NCI-H146 (cell line): ENCODE measurements at places on chromosomes 6 and 20.

DNA sequence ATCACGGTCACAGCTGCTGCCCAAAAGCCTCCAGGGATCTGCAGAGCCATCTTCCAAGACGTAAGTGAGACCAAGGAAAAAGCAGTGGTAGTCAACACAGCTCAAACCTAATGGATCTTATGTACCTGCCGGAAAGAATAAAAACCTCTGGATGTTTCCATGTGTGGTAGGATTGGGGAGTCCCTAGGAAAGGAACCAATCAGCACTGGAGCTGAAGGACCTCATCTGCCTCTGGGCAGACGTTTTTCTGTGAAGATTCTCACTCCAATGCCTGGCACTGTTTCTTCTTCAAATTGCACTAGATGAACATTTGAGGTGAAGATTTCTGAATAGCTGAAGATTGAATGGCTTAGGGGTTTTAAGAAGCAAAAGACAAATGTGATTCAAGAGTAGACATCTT, at the start of gene HLA-DQB2:
TSS of gene HLA-DQB2 (minus strand) at position 112 of the 400 bp plus-strand sequence. CDS start at position 50, 62 bp downstream.
- DNase-seq: no peak

DNA sequence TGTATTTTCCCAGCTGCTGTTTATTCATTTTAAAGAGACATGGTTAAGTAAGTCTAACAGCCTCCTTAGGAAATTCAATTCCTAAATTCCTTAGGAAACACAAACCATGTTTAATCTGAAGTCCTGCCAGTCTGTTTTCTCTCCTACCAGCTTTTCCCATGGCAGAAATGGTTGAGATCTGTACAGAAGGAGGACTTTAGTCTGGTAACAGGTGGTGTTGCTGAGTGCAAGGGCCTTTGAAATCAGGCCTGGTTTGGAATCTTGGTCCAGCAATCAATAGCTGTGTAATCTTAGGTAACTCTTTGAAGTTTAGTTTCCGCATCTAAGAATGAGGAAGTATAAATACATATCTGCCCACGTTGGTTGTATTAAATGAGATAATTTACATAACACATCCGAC, 232.5 kb downstream of the LAMA2 start:
- DNase-seq: no peak

DNA sequence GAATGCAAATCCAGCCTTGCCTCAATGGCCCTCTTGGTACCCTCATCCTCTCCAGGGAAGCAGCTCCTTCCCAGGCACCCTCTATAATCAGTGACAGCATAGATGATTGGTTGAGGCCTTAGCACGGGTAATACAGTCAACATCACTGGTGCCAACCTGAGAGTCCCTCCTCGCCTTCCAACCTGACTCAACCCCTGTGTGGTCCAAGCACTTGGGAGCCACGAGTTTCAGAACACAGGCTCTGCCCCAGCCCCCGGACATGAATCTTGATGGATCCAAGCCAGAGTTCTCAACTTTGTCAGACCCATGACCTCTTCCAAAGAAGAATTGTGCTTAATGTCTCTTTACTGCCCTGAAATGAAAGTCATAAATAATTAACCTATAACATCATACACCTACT, 213.9 kb downstream of the PREX1 start:
- DNase-seq: no peak

GRCh38 chr6:40477246-40478126, 109.7 kb downstream of the LRFN2 start:
- DNase-seq: no peak

DNA sequence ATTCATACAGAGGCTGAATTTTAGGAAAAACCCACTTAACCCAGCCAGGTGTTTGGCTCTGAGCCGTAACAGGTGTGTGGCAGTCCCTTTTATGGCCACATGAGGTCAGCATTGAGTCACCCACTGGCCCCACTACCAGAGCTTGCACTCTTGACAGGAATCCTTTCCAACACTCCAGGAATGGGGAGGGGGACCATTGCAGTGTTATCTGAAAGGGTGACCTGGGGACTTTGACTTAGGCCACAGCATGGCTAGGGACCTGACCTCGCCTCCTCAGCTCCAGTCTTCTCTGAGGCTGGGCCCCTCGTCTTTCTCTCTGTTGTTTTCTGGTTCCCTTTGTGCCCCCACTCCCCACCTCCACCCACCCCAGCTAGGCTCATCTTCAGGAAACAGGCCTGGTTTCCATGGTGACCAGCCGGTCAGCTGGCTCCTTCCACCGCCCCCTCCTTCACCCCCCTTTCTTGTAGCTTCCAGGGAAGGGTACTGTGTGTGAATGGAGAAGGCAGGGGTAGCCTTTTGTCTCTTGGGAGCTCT, 2.1 kb upstream of the TMEM151B start:
- DNase-seq: peak; percentile 81

- DNase-seq: no peak
These were observed 198.7 kb upstream of the ASCC3 start for GRCh38 chr6:101079696-101080270.

- DNase-seq: no peak
These were observed 62.1 kb downstream of the OLIG3 start for GRCh38 chr6:137432054-137432611.

GRCh38 chr20:41086402-41087324, 50.7 kb upstream of the PLCG1 start:
- peak; percentile 87 for DNase-seq

DNA sequence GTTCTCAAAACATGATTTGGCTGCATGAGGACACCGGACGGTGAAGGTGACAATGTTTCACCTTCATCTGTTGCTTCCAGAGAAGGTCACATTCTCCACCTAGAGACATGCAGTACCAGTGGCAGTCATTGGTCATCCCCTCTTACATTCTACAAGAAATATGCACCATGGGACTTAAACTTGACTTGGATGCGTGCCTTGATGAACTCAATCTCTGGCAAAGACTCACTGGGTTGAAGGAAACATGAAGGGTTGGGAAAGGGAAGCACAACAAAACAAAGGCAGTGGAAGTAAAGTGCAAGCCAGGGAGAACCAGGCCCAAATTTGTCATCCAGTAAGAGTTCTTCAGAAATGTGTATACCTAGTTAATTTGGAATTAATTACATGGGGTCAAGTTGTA, 39.4 kb upstream of the ARMH2 start:
- DNase-seq: no peak

GRCh38 chr6:106829451-106829850, 145.1 kb downstream of the CD24 start:
- no peak for DNase-seq

- DNase-seq: no peak
These were observed 478.7 kb downstream of the HTR1B start for GRCh38 chr6:76984572-76984971.

GRCh38 chr6:152240436-152240835, 396.7 kb downstream of the SYNE1 start:
- no peak for DNase-seq

DNA sequence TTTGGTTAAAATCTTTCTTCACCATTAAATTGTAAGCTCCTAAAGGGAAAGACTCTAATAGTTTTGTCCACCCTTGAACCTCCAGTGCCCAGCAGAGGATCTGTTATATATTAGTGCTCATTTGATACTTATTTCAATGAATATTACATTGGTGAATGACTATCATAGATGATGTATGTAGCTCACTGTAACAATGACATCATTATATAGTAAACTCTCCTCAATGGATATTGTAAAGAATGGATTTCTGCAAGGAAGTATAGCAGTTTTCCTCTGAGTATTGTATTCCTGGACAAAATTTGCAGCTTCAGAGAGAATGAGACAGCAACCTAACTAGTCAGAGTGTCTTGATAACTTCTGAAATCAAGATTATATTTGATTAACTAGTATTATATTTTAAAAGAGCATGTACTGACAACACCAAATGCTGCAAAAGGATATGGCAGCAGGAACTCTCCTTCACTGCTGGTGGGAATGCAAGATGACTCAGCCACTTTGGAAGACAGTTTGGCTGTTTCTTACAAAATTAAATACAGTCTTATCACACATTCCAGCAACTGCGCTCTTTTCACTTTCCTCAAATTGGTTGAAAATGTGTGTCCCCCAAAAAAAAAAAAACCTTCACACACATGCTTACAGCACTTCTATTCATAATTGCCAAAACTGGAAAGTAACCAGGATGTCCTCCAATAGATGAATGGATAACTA, 189.8 kb upstream of the OPRM1 start:
- no peak for DNase-seq

DNA sequence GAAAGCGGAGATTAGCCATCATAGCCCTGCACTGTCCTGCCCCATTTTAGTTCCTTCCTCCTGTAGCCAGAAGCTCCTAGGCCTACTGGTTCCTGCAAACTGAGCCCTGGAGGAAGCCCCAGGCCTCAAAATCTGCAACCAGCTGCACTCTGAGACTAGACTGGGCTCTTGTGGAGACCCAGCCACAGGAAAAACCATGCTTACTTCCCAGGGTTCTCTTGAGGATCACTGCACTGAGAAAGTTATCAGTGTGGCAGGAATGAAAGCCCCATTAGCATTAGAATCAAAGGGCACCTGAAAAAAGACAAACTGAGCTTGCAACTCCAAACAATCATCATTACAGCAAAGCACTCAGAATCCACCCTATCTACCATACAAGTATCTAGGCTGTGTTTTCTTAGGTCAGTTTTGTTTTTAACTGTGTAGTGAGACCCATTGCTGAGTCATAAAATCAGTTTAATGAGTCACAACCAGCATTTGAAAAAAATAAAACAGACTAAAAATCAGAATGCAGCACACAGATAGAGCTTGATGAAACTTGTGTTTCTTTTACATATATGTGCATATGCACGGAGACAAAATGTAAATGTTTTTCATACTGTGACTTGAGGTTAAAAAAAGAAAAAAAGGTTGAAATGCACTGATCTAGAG, 91.0 kb downstream of the UNC5CL start:
- no peak for DNase-seq

DNA sequence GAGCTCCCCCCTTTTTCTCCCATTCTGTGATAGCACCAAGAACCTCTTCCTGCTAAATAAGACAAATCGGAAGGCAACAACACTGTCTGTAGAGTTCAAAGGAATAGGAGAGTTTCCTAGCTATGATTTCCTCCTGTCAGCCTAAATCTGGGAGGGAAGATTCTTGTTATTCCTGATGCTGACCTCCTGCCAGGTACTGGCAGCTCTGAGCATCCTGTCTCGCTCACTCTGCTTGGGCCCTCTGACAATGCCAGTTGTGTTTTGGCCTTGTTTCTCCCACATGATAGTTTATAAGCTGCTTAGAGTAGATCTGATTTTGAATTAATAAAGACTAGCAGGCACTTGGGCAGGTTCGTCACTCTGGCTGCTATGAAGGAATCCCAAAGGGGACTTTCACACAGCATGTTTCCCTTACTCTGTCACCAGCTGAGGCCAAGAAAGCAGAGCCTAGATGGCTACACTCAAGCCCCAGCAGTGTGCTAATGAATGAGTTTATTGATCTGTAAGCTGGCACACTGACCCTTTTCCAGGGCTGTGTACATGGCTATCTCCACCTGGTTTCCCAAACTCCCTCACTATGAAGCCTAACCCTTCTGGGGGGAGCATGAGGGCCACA, 52.3 kb downstream of the UQCC1 start:
- peak; percentile 48 for DNase-seq

DNA sequence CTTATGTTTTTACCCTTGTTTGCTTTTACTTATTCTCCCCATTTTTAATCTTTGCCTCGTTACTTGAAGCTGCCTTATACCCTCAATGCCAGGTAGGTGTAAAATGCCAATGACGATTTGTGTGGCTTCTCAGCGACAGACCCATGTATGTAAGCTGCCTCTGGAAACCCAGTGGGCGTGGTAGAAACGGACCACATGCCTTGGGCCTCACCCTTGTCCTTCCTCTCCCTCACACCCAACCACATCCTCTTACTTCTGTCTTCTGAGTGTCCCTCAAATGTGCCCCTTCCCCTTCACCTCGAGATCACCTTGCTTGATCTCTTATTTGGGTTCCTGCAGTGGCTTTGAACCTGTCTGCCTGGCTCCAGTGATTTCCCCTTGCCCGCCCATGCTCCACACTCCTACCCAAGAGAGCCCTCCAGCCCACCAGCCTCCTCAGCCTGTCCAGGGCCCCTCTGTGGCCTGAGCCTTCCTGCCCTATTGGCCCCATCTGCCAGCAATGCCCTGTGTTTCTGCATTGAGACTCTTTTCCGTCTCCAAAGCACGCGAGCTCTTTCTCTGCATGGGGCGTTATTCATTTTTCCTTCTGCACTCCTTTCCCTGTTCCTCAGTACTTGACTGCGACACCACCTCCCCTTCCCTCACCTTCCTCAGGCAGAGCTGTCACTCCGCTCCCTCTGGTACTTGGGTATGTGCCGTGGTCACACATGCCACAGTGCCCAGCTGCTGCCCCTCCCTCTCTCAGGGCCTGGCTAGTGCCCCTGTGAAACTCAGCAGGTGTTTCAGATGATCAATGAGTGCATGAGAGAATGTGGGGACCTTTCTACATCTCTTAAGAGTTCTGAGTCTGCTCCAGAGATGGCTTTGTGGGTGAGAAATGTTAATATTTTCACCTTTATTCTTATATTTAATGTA, 115.4 kb downstream of the SLX4IP start:
- no peak for DNase-seq

DNA sequence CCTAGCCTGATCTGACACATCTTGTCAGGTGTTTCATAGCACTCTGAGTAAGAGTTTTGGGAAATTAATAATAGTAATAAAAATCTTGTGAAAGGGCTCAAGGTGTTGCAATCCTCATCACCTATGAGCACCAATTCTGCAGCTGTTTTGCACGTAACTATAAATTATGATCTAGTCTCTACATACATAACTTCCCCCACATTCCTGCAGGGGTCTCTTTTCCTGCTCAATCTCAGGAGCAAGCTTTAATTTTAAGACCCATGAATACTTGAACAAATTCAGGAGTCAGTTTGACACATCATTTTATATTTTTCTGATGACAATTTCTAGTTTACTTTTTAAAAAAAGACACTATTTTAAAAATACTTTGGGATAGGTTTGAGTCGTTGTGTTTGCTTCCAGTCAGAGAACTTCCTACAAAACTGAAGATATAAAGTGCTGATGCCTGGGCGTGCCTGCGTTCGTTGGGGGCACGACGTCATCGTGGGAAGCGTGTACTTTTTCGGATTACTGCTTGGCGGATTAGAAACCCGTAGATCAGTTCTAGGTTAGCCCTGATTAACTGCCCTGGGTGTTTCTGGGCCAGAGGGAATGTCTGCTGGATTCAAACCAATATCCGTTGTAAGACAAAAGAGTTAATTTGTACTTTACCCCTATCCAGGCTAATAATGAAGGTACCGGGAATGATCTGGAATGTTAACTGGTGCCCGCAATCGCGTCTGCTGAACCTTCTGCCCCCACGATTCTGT, 1.0 kb upstream of the E2F3 start:
- DNase-seq: peak; percentile 48

GRCh38 chr6:144036835-144037195, 28.8 kb upstream of the PLAGL1 start:
- DNase-seq: no peak
